ENCODE measurements at places on chromosomes 5 and 9.
A peak's percentile ranks its signal among the peaks of the same experiment; 100 is the strongest.

DNA sequence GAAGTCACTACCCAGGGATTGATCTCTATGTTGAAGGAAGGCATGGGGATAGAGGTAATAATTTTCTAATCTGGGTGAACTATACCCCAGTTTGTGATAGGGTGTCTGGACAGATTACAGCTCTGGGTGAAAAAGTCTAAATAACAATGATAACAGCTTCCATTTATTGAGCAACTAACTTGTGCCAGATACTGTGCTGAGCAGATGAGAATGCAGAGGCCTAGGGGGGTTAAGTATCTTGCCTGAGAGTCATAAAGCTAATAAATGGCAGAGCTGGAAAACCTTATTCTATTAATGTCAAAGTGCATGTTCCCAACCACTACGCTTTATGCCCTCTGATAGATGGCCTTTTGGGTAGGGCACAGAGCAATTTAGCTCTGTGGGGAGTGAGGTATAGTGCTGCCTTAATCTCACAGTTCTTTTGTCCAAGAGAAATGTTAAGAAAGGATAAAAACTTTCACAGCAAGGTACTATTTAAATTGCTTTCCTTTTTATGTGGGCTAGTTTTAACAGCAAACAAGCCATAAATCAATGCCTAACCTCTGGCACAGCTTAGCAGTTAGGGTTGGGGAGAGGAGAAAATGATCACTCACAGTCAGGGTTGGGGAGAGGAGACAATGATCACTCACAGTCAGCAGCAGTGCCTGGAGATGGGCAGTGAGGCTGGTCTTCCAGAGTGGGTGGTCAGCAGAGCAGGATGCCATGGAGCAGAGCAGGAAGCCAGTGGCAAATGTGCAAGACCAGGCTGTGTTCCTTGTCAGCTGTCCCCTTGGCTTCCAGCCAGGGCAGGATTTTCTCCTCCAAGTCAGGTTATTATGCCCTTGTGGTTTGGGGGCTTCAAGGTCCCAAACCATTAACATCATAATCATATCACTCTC, 187.0 kb downstream of the CARTPT start:
- no peak for DNase-seq

GRCh38 chr5:123512611-123513461, 859 bp downstream of the CSNK1G3 start:
- DNase-seq, result peak; percentile 32

- DNase-seq, result no peak
These were observed 401.0 kb upstream of the SLC24A2 start for GRCh38 chr9:20189871-20190270.

DNA sequence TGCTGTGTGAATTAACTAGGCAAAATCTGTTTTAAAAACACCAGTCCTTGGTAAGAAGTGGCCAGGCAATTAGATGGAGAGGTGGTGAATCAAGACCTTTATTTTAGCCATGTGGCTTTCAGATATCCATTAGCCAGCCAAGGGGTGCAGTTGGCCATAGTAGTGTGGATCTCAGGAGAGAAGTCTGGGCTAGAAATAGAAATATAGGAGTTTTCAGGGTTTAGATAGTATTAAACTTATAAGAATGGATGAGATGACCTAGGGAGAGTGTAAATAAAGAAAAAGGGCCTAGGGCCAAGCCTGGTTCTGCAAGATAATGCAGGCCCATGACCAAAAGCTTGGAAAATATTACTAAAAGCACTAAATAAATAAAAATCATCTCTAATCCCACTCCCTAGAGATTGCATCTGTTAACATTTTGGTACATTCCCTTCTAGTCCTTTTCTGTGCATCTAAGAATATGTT, 40.3 kb upstream of the KIF2A start:
- no peak for DNase-seq

DNA sequence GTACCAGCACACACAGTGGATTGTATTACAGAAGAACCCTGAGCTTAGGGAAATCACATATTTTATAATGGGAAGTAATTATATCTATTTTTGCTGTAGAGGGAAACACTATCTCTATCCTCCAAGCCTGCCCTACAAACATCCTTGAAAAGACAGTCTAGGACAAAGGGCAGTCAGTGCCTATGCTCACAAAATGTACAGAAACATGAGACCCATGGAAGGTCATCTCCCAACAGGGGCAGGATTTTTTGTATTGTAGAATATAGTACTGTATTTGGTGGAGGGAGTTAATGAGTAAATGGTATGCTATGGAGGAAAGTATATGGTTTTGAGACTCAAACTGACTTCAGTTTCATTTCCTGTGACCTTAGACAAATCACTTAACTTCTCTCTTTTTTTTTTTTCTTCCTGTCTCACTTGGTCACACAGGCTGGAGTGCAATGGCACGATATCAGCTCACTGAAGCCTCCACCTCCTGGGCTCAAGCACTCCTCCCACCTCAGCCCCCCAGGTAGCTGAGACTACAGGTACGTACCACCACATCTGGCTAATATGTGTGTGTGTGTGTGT, 5.8 kb upstream of the RAB14 start:
- DNase-seq, result no peak

GRCh38 chr5:75885321-75885720, 168.1 kb upstream of the POC5 start:
- no peak for DNase-seq

GRCh38 chr5:127867022-127867783, 164.0 kb downstream of the CCDC192 start:
- no peak for DNase-seq

DNA sequence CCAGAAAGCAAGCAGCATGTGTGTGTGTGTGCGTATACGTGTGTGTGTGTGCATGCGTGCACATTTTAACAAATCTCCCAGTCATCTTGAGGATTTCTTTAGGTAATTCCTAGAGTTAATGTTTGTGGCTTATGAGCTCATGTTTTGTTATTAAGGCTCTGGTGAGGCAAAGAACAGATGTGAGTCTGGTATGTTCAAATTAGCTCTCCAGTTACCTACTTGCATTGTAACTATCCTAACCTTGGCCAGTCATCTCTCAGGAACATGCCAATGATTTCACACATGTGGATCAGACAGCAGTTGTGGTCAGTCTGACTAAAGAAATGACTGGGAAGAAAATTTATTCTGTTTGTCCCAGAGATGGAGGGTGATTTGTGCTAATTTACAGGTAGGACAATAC, 163.1 kb downstream of the IZUMO3 start:
- no peak for DNase-seq

- no peak for DNase-seq
These were observed 106.2 kb downstream of the GOLPH3 start for GRCh38 chr5:32067774-32068470.

GRCh38 chr9:123631862-123632261, 275.9 kb downstream of the CRB2 start:
- no peak for DNase-seq

DNA sequence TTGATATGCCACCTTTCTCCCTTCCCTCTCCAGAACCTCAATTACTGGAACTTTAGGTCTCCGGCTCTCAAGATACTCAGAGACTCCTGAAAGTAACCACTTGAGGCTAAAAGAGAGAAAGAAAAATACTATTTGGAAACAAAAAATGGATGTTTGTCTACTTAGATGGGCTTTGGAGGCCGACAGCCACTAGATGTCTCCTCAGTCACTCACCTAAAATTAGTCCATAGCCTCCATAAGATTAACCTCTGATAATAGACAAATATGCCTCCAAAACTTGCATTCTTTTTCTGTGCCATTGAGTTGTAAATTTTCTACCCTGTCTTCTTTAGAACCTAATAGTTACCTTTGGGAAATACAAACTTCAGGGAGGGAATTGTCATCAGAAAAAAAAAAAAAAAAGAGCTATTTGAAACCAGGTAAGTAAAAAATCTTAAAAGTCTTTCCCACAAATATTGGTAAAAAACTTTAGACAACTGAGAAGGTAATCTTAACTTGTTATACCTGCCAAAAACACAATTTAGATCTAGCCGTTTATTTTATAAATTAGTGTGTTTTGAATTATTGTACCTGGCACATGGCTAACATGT, 11.2 kb upstream of the PCDH1 start:
- DNase-seq, result no peak

- DNase-seq, result no peak
These were observed 43.1 kb downstream of the CAMK2A start for GRCh38 chr5:150246429-150246828.

Measured in activated gamma-delta T cell treated with Interleukin-2 at 50 U/mL for 16 hours (primary cell).